Naive thymus-derived CD4-positive, alpha-beta T cell (primary cell): ENCODE measurements at places on chromosomes 13 and 19. TPM values are rescaled to one million over a fixed set of nuclear protein-coding genes. Genes with fewer than 3 reads are reported as not detected.

The FCGBP gene
- 113 TPM for total RNA-seq

The DCAF15 gene
- 84.5 TPM for total RNA-seq

The CKAP2 gene
- total RNA-seq = 28.8 TPM

The DENND1C gene
- total RNA-seq = 101 and 106 TPM in 2 replicates

The PAF1 gene
- 48.8 TPM for total RNA-seq

DNA sequence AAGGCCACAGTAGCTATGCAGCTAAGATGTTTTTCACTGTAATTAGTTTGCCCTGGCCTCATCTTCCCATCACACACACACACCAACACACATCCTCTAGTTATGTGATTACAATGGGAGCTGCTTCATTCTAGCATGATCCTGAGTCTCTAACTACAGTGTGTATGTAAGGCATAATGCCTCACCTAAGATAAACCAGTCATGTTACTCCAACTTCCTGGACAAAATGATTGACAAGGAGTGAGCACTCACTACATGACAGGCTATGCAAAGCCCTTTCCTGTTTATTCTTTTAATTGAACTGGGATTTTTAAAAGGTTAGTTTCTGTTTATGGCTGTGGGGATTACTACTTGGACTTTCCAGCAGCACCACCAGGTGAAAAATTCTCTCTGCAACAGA, 400.8 kb upstream of the ATXN8OS start:
- no peaks in the 10 kb centered on the region for H3K4me1 ChIP-seq
- no peak overlapping the region for H3K4me3 ChIP-seq
- no peak for DNase-seq
- H3K36me3 ChIP-seq = no peaks in the 10 kb centered on the region
- no peaks in the 10 kb centered on the region for H3K27me3 ChIP-seq
- no peak overlapping the region for H3K27ac ChIP-seq

- H3K27ac ChIP-seq = no peak overlapping the region
- DNase-seq = peak; percentile 28
- peaks cover 4% of the 10 kb centered on the region for H3K27me3 ChIP-seq
- H3K36me3 ChIP-seq = no peaks in the 10 kb centered on the region
These were observed 4.3 kb downstream of the DMKN start for GRCh38 chr19:35509018-35509652.

- H3K4me1 ChIP-seq = peaks cover 20% of the 10 kb centered on the region
- no peak for DNase-seq
- H3K27me3 ChIP-seq = no peaks in the 10 kb centered on the region
- no peak overlapping the region for H3K27ac ChIP-seq
These were observed 130.8 kb downstream of the KLF12 start for GRCh38 chr13:74003374-74003773.

DNA sequence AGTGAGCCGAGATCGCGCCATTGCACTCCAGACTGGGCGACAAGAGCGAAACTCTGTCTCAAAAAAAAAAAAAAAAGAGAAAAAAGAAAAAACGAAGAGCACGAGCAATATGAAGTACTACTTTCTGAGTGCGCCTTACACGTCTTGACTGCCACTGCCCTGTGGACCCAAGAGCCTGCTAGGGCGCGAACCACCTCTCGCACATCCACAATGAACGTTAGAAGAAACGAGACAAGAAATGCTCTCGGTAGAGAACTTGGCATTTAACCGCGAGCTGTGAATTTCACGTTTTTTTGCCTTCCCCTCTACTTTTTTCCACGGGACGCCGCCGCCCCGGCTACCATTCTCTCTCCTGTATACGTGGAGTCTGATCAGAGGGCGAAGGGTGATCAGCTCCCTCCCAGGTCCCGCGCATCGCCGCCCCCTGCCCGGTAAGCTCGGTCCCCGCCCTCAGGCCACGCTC, 454 bp downstream of the TIMM44 start:
- peak overlapping the region; percentile 92 for H3K4me3 ChIP-seq
- peaks cover 28% of the 10 kb centered on the region for H3K36me3 ChIP-seq
- no peak for DNase-seq
- H3K27me3 ChIP-seq = no peaks in the 10 kb centered on the region

DNA sequence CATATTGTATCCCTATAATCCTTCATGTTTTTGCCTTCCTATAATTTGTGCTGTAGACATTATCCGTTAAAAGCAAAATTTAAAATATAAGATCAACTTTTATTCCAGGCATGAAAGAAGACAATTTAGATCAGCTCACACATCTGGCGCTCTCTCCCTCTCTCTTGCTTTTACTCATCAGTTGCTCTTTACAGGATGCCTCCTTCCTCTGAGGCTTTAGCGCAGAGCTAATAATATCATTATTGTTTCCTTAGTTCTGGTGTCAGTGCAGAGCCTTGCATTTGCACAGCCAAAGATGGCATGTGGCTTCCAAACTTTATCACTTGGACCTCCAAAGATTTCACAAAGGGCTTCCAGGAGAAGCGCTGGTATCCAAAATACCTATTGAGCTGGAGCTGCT, 295.1 kb downstream of the FGF9 start:
- H3K4me3 ChIP-seq = no peak overlapping the region
- no peaks in the 10 kb centered on the region for H3K4me1 ChIP-seq
- H3K27ac ChIP-seq = no peak overlapping the region
- H3K36me3 ChIP-seq = no peaks in the 10 kb centered on the region
- DNase-seq = no peak

GRCh38 chr19:2590630-2591399, 111.7 kb downstream of the GNG7 start:
- DNase-seq = no peak
- H3K36me3 ChIP-seq = no peaks in the 10 kb centered on the region
- no peak overlapping the region for H3K4me3 ChIP-seq
- H3K27me3 ChIP-seq = no peaks in the 10 kb centered on the region

- peaks cover 13% of the 10 kb centered on the region for H3K4me1 ChIP-seq
- DNase-seq = peak; percentile 77
- peak overlapping the region; percentile 79 for H3K27ac ChIP-seq
- H3K27me3 ChIP-seq = no peaks in the 10 kb centered on the region
- H3K4me3 ChIP-seq = no peak overlapping the region
These were observed 1.2 kb upstream of the GPX4 start for GRCh38 chr19:1102407-1103131.
